NCI-H774 (cell line): ENCODE measurements at places on chromosomes 13 and 19.

DNA sequence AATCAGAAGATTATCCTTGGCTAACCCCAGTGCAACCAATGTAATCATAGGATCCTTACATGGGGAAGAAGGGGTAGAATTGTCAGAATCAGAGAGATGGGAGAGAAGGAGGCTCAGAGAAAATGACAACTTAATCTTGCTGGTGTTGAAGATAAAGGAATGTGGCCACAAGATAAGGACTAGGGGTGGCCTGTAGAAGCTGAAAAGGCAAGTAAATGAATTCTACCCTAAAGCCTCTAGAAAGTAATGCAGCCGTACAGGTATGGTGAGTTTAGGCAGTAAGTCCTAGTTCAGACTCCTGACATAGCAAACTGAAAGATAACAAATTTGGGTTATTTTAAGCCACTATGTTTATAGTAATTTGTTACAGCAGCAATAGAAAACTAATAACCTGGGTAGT lies 718.5 kb downstream of the SLITRK6 start:
- no peak for DNase-seq

GRCh38 chr13:103788061-103788652 lies 721.9 kb upstream of the SLC10A2 start:
- DNase-seq: no peak

GRCh38 chr13:33636243-33636642 lies 181.7 kb upstream of the RFC3 start:
- DNase-seq: no peak

GRCh38 chr13:52348071-52348470 lies 57.9 kb downstream of the THSD1 start:
- DNase-seq: no peak

DNA sequence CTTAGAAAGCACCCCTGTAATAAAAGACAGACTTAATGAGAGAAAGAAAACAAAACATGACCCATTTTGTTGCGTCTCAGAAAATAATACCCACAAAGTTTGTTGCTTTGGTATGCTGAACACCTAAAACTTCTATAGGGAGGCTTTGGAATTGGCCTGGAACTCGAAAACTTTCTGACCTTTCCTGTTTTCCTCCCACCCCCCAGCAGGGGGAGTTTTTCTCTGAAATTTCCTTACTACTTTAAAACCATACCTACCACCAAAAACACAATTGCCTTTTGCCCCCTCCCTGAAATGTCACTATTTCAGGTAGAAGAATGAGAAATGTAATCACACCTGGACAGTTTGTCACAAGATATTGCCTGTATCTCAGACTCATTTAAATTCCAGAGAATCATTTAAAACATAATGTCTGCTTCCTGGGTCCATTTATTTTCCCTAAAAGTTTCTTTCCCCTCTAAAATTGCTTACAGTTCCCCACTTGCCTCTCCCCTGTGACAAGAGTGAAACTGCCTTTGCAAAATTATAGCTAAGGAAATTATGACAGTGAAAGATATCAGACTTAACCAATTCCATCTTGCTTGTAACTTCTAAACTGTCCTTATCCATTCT lies 2700.2 kb downstream of the PCDH9 start:
- DNase-seq: no peak

- DNase-seq: peak; percentile 23
Measured at GRCh38 chr13:87274209-87274819, 396.9 kb upstream of the SLITRK5 start.

DNA sequence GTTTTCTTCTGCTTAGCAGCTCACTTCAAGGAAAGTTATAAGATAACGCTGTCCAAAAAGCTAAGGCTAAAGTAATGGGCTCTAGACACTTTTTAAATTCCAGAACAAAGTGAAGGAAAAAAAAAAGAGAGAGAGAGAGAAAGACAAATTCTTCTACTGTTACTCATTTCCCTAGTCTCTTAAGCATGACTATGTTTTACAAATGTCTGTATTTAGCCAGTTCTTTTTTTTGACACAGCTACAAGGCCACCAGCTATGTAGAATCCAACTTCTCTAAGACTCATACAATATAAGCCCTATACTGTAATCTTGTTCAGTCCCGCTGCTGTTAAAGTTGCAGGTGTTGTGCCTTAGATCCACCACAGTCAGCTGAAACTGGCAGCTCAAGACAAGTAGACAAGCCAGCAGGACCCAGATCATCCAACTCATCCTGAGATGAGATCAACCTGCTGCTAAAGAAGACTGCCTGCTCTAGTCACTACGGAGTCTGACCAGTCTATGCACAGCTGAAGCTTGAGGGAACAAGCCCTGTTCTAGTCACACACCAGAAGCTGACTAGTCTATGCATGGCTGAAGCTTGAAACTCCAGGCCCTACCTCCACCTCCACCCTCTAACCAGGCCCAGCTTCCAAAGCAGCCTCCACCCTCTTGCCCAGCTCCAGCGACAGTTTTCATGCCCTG lies 10.3 kb upstream of the ZNF83 start:
- no peak for DNase-seq
